ENCODE measurements at places on chromosomes 7 and 10.

- no peak for DNase-seq
These were observed 3.9 kb downstream of the DDX21 start for GRCh38 chr10:68959695-68960527.

DNA sequence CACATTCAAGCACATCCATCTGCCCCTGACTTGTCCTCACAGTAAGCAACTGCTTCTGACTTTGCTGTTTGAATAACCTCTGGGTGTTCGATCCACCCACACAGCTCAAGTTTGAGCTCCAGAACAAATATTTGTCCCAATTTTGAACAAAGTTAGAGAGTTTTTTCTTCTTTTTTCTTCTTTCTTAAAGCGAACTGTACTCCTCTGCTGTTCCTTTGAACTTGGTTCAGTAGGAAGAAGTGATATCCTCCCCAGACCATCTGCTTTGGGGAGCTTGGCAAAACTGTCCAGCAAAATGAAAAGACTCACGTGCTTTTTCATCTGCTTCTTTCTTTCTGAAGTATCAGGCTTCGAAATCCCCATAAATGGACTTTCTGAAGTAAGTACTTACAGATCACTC lies at the start of gene ITIH2:
ITIH2 (plus strand) TSS at position 177 of the 400 bp plus-strand sequence; CDS start at position 296, 119 bp downstream.
- DNase-seq = no peak

DNA sequence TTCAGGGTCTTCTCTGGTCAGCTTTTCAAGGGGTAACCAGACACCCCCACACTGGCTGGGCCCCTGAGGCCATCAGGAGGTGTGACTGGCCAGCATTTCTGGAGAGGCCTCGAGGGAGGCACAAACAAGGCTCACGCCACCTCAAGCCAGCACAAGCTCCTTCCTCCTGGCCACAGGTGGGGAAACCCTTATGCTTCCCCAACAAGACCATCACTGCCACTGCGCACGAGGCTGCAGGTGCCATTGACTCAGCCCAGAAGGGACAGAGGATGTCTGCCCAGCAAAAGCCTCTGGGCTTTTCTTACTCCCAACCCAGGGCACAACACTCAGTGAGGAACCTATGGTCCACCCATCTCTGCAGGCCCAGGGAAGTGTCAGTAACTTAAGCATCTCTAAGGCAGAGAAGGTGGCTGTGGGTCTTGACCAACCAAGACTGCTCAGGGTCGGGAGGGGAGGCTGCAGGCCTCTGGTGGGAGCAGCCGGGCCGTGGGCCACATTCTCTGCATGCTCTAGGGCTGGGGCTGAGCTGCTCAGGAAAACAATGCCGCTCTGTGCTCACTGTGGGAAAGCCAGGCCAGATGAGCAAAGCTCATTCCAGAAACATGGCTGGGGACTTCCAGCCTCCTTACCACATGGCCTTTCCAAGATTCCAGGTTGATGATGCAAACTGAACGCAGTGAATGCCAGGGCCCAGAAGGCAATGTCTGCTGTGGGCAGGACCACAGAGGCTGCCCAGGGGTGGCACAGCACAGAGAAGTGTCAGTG lies 24.2 kb upstream of the RASSF4 start:
- no peak for DNase-seq

DNA sequence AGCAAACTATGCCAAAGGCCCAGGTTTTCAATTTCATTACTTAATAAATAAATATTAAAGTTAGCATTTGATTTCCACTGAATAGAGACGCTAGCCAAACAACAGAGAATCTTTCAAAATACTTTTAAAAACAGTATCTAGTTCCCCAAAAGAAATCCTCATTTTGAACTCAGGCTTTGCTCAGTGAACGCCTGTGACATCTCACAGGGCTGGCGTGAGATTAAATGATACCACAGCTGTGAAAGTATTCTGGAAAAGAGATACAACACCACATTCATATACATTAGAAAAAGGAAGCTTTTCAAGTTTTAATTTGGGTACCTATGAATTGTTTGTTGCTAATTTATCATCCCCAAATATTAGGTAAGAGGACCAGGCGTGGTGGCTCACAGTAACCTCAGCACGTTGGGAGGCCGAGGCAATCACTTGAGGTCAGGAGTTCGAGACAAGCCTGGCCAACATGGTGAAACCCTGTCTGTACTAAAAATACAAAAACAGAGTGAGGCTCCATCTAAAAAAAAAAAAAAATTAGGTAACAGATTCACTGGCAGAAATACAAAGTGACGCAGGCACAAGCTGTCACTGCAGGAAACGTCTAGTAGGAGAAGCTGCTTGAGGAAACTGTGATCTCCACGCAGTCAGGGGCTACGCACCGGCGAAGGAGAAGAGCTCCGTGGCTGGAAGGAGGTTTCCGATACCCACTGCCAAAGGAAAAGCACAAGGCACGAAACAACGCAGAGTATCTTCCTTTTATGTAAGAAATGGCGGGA lies 50.0 kb downstream of the AMZ1 start:
- no peak for DNase-seq

DNA sequence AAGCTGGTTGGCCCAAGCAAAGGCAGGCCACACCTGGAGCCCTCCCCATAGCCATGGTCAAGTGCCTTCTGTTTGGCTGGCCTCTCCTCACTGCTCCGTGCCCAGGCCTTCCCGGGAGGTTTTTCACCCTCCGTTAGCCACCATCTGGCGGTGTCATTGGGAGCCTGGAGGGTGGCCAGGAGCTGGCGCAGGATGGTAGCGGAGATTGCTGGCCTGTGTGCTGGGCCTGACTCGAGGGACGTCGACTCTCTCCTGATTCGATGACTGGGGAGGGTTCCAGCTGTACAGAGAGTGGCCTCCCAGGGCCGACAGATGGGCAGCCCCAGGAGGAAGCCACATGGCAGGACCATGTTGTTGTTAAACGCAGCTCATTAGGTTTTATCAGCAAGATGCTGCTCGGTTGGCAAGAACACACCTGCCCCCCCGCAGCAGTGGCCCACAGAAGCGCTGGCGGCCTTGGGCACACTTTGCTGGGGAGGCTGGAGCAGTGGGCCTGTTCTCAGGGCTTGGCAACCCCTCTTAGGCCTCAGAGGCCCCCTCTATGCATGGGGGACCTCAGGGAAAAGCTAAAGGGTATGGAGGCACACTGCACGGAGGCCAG lies 64.0 kb upstream of the CACUL1 start:
- no peak for DNase-seq

GRCh38 chr7:18180685-18181084 lies 153.0 kb upstream of the PRPS1L1 start:
- DNase-seq = no peak

DNA sequence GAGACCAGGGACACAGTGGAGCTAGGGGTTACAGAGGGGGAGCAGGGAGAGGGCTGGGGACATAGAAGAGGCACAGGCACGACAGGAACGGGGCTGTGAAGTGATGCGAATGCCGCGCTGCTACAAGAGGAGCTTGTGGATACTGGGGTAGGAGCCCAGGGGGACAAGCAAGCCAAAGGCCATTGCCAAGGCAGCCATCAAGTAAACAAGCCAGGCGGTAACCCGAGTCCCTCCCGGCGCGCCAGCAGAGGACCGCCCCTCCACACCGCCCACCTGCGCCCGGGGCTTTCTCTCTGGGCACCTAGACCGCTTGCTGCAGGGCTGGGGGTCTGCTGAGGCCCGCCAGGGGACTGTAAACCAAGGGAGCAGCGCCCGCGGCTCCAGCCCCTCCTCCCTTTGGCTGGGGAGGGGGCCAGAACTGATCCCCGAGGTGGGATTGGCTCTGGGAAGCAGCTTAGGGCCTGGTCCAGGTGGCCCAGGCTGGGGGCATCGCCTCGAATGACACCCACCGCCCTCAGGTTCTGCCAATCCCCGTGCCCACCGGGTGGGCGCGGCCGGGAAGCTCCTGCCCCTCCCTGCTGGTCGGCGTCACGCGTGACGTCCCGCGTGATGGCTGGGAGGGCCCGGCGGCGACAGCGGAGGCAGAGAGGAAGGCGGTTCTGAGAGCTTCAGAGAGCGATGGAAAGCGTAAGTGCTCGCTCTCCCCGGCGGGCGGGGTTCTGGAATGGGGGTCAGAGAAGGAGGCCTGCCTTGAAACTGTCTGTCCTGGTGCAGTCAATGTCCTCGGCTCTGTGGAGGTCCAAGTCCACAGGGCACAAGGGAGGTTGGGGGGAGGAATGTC lies 982 bp downstream of the SFXN3 start:
- peak; percentile 43 for DNase-seq

GRCh38 chr7:94182066-94182465 lies 177.9 kb upstream of the BET1 start:
- DNase-seq = no peak

DNA sequence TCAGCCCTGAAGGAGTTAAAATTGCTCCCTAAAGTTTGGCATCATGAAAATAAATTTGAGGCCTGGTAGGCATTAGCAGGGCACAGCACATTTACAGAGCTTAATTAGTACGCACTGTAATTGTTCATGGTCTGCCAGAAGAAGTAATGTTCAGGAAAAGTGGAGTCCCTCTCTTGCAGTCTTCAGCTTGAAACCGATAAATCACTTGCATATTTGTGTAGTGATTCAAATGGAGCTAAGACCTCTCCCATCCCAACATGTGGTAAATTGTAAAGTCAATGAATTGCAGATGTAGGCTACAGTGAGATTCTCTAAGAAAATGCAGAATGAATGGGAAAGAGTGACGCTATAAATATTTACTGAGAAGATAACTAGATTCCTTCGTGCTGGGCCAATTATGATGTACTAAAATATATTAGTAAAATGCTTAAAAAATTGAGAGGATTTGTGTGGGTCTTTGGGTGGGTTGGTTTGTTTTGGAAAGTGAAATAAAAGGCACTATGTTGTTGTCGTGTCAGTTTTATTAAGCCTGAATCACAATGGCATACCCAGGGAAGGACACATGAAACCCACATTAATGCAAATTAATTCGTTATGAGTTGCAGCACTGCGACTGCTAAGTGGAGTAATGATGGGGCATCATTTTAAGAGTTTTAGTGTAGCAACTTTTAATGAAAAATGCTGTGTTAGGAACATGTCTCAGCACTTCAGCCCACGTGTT lies 8.4 kb downstream of the TCF7L2 start:
- DNase-seq = no peak

- no peak for DNase-seq
These were observed 425.7 kb upstream of the GALNT17 start for GRCh38 chr7:70706204-70706603.

GRCh38 chr7:155509725-155510551 lies 36.4 kb downstream of the CNPY1 start:
- no peak for DNase-seq

DNA sequence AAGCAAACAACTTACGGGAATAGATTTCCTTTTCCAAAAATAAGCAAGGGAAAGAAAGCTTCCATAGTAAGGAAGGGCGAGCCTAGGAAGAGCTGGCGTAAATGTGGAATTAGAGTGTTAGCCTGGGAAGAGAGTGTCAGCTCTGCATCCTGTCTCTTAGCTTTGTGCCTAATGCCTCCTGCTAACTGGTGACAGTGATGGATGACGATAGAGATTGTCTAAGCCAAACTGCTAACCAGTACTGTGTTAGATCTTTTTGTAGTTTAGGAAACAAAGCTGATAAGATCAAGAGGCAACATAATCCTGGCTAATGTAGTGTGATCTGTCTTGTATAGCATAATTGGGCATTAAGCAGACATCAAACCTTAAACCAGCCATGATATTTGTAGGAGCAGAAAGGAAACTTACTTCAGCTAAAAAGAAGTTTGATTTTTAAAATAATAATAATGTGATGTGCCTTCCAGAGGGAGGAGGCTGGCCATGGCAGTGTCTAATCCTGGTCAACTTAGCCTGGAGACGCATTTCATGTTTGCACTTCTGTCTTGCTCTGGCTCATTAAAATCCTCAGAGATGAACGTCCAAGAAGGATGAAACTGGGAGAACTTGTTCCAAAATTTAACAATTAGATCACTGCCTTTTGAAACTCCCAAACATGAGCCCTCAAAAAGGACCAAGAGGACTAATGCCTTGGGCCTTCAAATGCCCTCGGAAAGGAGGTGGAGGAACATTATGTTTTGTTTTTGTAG lies 85.1 kb downstream of the FAM204A start:
- DNase-seq = no peak

- DNase-seq = no peak
These were observed 41.8 kb upstream of the WNT16 start for GRCh38 chr7:121286742-121287734.

DNA sequence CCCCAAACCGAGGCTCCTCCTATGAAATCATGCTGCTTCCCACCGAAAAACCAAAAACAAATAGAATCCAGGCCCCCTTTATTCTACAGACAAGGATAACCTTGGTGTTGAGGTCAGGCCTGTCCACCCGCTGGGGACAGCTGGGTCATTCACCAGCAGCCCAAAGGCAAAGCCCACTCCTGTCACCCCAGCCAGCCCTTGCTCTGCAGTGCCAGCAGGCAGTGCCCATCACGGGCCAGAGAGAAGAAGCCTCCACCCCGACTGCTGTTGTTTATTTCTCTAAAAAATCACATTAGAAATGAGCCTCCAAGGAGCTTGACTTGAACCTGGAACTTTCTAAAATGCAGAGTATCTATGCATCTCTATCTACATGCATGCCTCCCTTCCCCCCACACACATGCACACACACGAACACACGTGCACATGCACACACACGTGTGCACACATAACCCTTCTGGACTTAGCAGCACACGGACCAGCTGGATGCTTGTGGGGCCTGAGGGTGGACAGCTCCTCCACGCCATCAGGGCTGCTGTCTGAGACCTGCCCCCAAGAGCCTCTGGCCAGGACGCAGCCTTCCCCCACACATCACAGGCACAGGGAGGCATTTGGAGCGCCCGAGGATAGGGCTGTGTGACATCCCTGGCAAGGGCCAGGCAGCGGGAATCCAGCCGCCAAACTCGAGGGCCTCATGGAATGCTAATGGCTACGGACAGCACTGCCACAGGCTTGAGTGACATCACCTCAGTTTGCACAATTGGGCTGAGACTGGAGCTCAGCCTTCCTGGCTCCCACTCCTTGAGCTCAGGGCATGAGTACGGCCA lies 22.8 kb downstream of the PRKAG2 start:
- DNase-seq = no peak

- DNase-seq = no peak
These were observed 48.2 kb downstream of the SHOC2 start for GRCh38 chr10:110967645-110968044.

DNA sequence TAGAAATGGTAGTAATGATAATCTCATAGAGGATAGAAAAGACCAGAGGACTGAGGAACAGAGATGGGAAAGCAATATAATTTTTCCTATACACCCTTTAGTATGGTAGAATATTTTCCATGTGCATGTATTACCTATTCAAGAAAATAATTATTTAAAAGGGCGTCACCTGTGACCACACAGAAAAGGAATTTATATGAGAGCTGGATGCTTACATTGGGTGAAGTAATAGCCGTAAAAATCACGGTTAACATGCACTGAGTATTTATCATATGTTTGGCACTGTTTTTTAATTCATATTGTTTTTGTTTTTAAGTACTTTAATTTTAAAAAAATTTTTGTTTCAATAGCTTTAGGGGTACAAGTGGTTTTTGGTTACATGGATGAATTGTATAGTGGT lies 195.1 kb downstream of the IPMK start:
- DNase-seq = no peak

DNA sequence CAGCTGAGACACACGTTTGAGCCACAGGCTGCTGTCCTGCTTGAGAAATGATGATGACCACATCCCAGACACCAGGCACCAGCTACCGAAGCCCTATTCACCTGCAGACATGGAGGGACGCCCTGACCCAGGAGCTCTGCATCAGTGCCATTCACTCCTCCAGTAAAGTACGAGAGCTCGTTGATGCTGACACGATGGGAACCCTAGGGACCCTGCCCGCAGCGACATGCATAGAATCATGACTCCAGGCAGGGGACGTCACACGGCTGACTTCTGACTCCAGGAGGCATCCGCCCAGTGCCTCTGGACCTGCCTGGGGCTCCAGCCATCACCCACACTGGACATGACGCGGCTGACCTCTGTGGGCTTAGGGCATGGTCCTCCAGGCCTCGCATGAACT lies 129.9 kb downstream of the ADARB2 start:
- DNase-seq = no peak

All from activated CD8-positive, alpha-beta memory T cell treated with anti-CD3 and anti-CD28 coated beads for 48 hours (primary cell).